ENCODE measurements at places on chromosomes 5 and 9.

DNA sequence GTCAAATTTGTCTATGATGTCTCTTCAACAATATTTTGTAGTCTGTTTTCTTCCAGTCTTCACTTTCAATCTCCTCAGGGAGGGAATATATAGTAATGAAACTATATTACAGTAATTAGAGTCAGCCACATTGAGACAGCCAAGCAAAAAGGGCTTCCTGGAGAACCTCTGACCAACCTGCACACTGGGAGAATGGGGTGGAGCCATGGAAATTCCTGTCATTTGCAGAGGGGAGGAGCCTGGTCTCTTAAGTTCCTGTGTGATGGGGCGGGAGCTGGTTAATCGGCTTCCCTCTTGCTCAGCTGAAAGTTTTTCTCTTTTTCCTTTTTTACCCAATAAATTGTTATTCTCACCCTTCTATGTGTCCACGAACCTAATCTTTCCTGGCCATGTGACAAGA is 1220.0 kb downstream of the PTPRD start:
- no peak for DNase-seq

DNA sequence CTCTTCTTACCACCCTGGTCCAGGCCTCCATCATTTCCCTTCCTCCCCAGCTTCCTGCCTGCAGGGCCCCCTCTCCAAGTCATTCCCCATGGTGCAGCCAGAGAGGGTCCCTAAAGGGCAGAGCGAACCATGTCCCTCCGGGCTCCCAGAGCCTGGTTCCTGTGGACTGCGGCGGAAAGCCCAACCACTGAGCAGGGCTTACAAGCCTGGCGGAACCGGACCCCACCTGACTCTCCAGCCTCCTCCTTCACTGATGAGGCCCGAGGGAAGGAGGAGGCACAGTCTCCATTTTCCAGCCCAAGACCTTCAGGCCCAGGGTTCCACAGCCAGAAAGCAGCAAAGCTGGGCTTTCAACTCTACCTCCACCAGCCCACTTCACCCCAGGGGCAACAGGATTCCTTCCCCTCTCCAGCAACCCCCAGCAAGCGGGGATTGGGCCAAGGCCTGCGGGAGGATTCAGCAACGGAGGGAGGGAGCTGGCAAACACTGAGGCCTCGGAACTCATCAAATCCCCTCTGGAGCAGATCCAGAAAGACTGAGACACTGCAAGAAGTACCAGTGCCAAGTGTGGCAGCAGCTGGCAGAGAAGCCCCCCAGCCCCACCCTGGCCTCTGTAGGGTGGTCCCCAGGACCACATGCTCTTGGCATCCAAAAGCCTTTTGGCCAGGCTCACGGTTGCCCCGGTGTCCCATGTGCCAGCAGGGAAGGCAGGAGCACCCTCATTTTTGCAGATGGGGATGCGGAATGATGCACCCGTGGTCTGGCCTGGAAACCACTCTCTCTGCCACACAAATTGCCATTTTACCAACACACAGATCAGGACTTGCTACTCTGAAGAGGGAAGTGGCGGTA is 3.1 kb downstream of the FAM163B start:
- DNase-seq = no peak

DNA sequence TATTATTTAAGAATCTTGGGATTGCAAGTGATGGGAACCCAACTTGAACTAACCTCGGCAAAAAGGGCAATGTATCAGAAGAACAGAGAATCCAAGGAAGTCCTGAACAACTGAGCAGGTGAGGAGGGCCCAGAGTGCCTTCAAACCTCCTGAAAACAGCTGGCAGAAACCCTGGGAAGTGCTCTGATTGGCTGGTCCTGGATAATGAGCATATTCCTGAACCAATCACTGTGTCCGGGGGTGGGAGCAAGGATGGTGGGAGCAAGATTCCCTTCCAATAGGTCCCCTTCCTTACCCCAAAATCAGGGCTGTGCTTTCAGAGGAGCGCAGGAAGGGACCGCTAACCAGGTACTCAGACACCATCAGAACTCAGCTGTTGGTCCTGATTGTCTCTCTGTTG is 31.9 kb upstream of the TBC1D2 start:
- DNase-seq = no peak

- no peak for DNase-seq
Observed at GRCh38 chr5:111743988-111744387, 13.0 kb downstream of the NREP start.

GRCh38 chr5:32909207-32909606 is 198.1 kb downstream of the NPR3 start:
- DNase-seq = no peak

DNA sequence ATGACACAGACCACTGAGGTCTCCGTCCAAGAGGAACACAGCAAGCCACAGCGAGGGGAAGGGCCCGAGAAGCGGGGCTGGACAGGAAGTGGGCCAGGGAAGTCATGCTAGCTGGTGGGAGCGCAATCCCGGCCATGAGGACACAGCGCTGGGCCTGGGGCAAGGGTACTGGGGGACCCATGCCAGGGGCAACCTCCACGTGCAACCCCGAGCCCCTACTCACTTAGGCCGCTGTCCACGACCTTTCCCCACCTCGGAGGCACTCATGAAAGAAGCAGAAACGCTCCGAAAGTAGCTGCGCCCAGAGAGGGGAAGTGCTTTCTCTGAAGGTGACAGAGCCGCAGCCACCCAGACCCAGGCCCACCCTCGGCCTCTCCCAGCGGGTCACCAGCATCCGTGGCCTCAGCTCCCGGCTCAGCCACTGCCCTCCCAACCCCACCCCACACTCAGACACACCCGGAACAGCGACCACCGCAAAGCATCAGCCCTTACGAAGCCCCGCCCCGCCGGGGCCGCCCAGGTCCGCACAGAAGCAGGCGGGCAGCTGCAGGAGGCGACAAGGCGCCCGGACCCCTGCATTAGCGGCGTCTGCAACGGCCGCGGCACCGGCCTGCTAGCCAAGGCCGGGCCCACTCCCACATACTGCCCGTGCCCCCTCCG is 782 bp downstream of the BICD2 start:
- DNase-seq = peak; percentile 26

GRCh38 chr5:75049456-75050351 is 2.7 kb downstream of the GCNT4 start:
- peak; percentile 67 for DNase-seq

- DNase-seq = no peak
Observed at GRCh38 chr5:170171811-170172210, 61.0 kb upstream of the C5orf58 start.

GRCh38 chr5:11733185-11733839 is 170.9 kb downstream of the CTNND2 start:
- no peak for DNase-seq

DNA sequence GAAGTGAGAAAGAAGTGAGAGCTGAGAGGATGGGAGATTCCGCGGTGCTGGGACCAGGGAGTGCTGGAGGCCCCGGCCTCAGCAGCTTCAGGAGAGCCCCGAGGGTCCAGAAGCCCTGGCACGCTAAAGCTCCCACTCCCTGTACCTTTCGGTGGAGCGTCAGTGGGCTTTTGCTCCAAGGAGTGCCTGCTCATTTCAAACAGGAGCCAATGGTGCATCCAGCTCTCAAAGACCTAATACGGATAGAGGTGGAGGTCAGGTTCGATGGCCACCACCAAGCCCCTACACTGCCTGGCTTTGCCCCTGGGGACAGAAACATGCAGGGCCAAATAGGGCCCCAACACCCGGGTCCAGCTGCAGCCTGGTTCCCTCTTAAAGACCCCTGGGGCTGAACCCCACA is 8.2 kb downstream of the CD74 start:
- no peak for DNase-seq

- DNase-seq = no peak
Observed at GRCh38 chr9:89183146-89183545, 4.5 kb upstream of the SHC3 start.

DNA sequence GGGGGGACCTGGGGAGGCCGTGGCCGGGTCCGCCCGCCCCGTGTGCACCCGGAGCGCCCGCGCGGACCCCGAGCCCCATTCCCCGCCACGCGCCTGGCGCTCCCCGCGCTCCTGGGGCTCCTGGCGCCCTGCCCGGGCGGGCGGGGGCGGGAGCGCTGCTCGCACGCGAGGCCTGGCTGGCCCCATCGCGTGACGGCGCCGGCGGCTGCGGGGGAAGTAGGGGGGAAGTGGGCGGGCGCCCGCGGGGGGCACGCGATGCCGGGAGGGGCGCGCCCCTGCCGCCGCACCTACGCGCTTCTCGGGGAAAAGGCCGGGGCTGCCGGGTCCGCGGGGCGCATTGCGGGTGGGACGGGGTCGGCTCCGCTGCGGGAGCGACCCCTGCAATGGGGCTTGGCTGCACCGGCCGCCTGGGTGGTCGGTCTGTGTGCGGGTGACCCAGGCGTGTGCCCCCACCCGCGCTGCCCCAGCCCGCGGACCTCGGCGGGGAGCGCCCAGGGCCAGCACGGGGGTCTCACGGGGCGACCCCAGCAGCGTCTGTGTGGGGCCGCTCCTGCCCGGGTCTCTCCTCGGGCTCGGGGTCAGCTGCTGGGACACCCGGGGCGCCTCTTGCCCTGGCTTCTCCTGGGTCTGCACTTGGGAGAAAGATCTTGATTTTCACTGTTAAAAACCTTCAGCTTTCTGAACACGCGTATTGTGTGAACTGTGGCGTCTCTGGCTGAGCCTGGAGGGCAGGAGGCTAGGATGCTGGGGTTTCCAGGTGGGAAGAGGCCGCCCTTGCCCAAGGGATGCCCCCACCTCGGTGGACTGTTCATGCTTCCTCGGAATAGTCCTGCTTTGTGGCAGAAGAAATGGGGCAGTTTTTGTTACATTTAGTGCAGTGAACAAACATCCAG is 52.4 kb downstream of the AHRR start:
- DNase-seq = no peak

- DNase-seq = no peak
Observed at GRCh38 chr5:113574417-113574816, 60.9 kb downstream of the YTHDC2 start.

DNA sequence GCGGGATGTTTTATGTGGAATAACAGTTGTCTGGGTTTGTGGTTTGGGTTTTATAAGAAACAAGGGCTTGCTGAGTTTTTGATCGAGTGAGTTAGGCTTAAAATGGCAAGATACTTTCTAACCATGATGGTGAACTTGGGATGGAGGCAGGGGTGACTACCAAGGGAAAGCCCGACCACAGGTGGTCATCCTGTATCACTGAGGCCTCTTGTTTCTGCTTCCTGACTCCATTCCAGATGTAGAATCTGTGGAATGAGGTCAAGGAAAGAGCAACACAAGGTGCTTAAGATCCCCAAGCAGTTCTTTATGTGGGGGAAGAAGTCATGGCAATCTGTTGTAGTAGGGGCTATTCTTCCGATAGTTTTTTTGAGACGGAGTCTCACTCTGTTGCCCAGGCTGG is 122.3 kb downstream of the GOLPH3 start:
- DNase-seq = no peak

DNA sequence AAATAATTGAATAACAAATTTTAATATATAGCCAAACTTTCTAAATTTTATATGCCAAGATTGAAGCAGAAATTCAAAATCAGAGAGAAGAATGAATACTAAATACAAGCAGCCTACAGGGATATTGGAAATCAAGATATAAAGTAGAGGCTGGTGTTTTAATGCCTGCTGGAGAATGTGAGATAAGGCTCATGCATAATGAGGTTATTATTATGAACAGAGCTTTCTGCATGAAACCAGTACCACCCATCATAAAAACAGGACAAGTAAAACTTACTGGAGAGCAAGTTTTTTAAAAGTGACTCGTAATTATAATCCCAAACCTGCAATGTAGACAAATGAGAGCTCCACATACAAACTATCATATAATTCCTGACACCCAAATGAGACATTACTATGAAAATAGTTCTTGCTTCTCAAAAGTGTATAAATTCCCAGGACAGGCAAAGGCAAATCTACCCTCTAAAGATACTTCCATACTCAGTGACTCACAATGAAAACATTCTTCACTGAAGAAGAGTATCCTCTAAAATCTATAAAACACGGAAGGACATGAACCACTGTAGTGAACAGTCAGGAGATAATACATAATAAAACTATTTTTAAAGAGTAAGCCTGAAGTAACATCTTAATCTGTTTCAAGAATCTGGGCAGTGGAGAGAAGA is 532.0 kb upstream of the GRAMD2B start:
- DNase-seq = no peak

DNA sequence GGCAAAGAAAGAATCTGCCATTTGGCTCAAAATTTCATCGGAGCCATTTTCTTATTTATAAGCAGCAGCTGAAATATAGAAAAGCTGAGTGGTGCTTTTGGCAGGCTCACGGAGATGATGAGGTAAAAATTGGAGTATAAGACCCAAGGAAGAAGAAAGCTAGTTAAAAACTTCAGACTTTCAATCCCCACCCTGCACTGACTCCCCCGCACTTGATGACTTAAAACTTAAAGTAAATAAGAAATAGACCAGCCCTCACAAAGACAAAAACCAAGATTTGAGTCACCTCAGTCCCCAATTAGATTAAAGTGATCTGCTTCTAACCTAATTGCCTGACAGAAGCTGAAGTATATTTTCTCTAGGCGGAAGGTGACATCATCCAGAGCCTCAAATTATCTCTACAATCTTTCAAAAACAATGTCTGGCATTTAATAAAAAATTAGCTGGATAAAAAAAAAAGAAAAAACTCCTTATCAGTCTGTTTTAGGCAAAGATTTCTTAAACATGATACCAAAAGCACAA is 124.0 kb upstream of the PJA2 start:
- DNase-seq = no peak

GRCh38 chr5:54176066-54176830 is 134.1 kb downstream of the ARL15 start:
- no peak for DNase-seq

DNA sequence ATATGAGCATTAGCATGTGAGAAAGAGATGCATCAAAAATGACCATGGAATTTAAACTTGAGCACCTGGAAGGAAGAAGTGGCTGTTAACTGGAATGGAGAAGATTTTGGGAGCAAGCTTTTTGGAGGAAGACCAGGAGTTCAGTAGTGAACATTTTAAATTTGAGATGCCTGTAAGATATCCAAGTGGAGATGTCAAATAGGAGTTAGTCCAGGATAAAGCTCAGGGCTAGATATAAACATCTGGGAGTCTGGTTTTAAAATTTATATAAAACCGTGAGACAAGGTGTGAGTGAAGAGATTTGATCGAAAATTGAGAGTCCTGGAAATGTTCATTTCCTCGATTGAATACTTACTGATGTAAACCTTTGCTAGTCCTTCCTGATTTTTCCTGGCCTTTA is 217.5 kb downstream of the ZSWIM6 start:
- no peak for DNase-seq

DNA sequence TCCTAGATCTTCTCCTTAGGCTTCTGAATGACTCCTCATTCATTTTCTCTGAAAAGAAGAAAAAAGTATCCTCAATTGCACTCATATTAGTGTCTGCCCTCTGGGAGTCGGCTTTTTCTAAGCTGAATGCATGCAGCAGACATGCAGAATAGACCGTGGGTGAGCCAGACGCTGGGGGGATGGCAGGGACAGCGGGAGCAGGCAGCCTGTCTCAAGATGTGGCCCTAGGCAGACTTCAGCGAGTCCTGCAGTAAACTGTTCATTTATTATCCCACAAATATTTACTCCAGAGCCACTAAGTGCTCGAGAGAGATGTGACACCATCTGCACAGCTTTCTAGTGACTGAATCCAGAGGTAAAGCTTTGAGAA is 164.9 kb upstream of the RAI14 start:
- DNase-seq = no peak
